ENCODE measurements at places on chromosomes 13 and 19.

GRCh38 chr19:2863816-2864215 lies 3.3 kb upstream of the ZNF556 start:
- no peak for DNase-seq

- no peak for DNase-seq
Measured at GRCh38 chr19:31249217-31249616, 100.0 kb downstream of the TSHZ3 start.

DNA sequence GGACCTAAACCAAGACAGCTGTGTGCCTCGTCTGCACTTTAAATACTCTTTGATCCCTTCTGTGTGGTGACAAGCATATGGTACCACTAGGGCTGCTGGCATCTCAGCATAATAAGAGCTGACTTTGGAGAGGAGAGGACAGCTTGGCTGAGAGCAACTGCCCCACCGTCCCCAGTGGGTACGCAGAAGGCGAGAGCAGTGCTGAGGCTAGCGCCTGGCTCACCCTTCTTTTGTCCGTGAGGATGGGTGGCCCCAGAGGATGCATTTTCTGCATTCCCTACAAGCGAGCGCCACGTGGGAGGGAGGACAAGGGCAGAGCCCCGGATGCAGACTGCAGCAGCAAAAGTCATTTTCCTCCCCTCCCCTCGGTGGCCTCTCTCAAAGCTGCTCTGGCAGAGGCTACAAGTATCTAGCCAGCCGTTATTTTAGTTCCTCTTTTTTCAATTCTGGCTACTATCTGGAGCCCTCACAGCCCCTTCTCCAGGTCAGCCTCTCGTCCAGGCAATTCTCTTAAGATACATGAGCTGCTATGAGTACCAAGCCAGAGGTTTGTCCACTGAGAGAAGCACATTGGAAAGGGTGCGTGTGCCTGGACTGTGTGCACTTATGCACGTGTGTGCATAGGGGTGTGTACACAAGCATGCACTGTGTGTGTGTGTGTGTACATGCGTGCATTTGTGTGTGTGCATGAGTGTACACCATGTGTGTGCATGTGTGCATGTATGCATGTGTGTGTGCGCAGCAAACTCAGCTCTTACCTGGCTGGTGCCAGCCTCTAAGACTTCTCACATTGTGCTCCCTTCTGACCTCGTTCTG lies 51.3 kb downstream of the RAB20 start:
- DNase-seq = peak; percentile 83

DNA sequence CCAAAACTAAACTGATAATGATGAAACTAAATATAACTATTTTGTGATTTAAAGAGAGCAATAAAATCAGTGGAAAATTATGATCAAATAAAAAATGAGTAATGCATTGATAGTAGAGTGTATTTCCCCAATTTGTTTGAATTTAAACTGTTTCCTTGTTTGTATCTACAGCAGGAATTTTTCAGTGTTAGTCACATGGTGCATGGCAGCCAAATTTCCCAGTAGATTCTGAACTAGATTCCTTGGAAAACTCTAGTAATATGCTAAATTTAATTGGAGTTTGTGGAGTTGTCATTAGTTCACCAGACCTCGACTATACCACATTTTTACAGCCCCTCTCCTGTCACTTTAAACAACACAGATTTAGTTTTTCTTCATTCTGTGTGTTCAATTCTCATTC lies 156.2 kb downstream of the PCCA start:
- DNase-seq = no peak

DNA sequence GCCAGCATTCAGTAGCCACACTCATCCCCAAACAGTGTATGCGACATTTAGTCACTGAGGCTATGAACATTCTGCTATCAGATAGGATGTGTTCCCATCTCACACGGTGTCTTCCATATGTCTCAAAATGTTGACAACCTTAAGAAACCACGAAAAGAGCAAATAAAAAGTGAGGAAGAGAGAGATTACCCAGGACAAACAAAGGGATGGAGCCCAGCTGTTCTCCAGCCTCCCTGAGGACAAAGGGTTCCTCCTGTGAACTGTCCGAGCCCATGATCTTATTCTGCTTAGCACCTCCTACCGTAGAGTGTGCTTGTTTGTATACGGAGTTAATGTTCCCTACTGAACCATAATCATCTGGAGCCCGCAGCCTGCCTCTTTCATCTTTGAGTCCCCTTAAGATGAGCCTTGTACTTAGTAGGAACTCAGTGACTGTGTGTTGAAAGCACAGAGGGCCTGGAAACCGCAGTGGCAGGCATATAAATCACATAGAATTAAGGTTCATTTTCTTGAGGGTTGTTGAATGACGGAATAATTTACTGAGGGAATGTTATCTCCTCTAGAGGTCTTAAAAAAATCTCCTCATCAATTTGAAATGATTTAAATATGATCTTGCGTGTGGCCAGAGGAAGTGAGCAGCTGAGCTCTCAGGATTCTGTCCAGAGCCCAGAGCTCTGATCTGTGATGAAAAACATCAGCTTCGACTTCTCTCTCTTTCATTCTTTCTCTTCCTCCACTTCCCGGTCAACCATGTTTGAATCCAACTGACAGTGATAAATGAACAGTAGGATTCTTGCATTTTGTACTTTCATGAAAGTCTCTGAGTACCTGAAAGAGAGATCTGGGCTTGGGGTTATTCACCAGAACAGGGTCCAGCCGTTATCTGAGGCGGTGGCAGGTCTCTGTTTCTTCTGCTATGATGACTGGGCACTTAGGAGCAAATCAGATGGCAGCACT lies 200.5 kb downstream of the KLF5 start:
- DNase-seq = no peak

GRCh38 chr13:59414006-59414405 lies 749.7 kb downstream of the DIAPH3 start:
- DNase-seq = no peak

- no peak for DNase-seq
Measured at GRCh38 chr19:46898731-46899130, 37.9 kb downstream of the ARHGAP35 start.

- no peak for DNase-seq
Measured at GRCh38 chr13:97945342-97945741, 8.1 kb upstream of the IPO5 start.

GRCh38 chr19:4969772-4970531 lies 1.0 kb downstream of the KDM4B start:
- DNase-seq = peak; percentile 37

- peak; percentile 12 for DNase-seq
Measured at GRCh38 chr19:38619361-38620174, 580 bp downstream of the EIF3K start.

DNA sequence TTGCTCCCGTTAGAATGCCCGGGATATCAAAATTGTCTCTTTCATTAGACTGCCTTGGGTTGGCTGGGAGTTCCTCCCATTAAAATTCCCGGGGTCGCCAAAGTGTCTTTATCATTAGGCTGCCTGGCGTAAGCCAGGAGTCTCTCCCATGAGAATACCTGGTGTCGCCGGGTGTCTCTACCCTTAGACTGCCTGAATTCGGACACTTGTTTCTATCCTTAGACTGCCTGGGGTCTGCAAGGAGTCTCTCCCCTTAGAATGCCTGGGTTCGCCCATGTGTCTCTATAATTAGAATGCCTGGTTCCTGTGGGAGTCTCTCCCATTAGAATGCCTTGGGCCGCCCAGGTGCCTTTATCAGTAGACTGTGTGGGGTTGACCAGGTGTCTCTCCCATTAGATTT lies 1538.2 kb downstream of the UQCRFS1 start:
- no peak for DNase-seq

Data from KBM-7 (cell line).